Ecto neural progenitor cell (in vitro differentiated cells): ENCODE measurements at places on chromosomes 4 and X.

DNA sequence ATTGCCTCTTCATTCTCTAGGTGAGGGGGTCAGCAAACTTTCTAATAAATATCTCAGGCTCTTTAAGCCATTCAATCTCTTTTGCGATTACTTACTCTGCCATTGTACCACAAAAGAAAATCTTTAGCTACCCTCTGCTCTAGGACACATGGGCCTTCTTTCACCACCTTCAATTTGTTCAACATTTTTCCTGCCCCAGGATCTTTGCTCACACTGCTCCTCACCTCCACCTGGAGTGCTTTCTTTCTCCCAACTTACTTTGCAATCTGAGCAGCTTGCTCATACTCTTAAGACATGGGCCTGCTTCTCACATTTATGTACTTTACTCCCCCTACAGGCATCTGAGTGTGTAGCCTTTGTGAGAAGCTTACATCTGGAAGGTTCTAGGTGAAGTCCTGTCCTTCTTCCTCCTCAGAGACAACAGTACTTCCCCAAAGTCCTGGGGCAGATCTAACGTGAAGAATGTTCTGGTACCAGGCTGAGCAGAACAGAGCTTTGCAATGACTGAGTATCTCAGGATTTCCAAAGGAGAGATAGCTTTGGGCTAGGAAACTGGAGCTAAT is 55.0 kb upstream of the PRDM5 start:
- DNase-seq, result no peak

DNA sequence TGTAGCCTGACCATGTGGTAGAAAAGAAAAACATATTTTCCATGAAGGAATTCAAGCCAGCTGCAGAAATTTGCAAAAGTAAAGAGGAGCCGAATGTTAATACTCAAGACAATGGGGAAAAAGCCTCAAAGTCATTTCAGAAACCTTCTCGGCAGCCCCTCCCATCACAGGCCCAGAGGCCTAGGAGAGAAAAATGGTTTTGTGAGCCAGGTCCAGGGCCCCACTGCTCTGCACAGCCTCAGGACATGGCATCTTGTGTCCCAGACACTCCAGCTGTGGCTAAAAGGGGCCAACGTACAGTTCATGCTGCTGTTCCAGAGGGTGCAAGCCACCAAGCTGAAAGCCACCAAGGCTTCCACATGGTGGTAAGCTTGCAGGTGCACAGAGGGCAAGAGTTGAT is 50.9 kb upstream of the BBS12 start:
- DNase-seq, result no peak

- DNase-seq, result no peak
Observed at GRCh38 chrX:31329298-31329697, 257.5 kb upstream of the FTHL17 start.

DNA sequence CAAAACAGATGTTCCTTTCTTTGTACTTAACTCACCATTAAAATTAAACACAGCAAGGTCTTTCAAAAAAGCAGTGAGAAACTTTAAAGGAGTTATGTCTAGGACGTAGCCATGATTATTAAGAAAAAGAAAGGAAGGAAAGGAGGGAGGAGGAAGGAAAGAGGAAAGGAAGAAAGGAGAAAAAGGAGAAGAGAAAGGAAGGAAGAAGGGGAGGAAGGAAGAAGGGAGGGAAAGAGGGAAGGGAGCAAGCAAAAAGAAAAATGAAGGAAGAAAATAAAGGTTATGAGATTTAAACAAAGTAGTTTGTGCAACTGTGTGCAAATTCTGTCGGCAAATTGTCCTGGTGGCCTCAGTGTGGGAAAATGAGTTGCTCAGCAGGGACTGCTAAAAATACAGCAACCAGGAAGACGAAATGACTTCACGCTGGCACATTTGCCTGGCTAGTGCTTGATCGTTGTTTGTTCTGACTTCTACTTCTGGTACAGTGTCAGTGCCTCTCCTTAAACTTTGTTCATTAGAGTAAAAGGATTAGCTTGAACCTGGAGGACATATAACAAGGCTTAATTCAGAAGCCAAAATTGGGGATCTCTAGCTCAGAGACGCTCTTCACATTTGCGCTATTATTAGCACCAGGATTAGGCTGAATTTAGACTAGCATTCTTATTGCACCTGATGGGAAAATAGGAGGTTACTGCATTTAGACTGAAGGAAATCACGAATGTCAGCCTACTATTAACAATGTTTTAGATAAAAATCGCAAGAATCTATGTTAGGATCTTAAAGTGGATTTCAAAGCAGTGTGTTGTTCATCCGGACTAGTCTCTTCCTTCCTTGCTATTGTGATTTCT is 81.2 kb downstream of the DCK start:
- no peak for DNase-seq

GRCh38 chrX:96909291-96909690 is 25.6 kb downstream of the RPA4 start:
- no peak for DNase-seq

DNA sequence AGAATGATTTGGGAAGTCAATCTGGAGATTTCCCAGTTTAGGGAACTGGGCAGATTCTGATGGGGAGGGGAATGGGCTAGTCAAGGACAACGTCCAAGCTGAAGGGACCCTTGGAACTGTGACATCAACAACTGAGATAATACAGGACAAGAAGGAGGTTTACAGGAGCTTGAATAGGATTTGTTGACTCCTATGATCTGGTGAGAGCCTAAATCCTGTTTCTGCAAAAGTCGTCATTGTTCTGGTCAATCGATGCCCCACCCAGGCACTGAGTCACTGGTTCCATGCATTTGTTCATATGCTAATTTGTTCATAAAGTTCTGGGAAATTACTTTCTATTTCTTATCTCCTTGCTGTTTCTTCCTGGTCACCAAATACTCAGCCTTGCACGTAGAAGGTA is 15.3 kb upstream of the PDGFRA start:
- no peak for DNase-seq
